NCI-H1092 (cell line): ENCODE measurements at places on chromosomes 4 and X.
A peak's percentile ranks its signal among the peaks of the same experiment; 100 is the strongest.

GRCh38 chr4:824461-825062 lies 1.4 kb downstream of the CPLX1 start:
- DNase-seq, result no peak

DNA sequence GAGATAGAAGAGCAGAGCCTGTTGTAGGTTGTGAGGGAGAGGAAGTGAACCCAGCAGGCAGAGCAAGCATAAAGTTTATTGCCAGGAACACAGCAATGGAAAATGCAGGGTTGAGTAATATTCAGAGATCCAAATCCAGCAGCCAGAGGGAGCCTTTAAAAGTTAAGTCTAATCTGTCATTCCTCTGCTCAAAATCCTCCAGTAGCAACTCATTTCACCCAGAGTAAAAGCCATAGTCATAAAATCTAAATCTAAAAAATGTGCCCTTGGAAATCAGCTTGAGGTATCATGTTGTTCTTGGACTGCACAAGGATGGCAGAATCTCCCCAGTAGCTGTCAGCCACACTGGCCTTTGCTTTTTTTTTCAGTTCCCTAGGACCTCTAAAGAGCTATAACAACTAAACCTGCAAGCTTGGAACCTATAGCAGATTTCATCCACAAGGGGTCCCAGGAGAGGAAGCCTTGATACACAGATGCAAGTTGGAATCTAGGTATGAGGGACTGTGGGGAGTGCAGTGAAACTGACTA lies 62.9 kb upstream of the FRAS1 start:
- DNase-seq, result no peak

- no peak for DNase-seq
Observed at GRCh38 chr4:74009307-74009706, 10.8 kb upstream of the CXCL5 start.

- DNase-seq, result no peak
Observed at GRCh38 chrX:79263550-79263949, 103.6 kb downstream of the ITM2A start.

- no peak for DNase-seq
Observed at GRCh38 chrX:71547339-71547738, 14.4 kb downstream of the OGT start.

- DNase-seq, result no peak
Observed at GRCh38 chr4:184376126-184376838, 98.1 kb downstream of the IRF2 start.

DNA sequence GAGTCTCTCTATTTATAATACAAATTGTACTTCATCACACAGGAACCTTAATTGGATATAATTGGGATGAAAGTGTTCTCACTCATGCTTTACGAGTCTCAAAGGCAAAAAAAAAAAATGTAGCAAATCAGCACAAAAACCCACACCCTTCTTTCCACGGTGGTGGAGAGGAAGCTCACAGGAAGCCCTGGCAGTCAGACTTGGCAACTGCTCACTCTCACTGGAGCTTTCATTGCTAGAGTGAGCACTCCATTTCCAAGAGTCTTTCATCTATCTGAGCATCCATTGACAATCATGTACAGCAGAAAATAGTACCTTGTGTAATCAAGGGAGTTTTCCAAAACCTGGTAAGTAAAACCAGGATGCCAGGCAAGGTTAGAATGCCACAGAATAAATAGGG lies 2159.4 kb upstream of the AGA start:
- DNase-seq, result no peak

GRCh38 chr4:907691-908425 lies 24.3 kb downstream of the GAK start:
- no peak for DNase-seq

- DNase-seq, result no peak
Observed at GRCh38 chr4:2685541-2685940, 70.6 kb downstream of the TNIP2 start.

DNA sequence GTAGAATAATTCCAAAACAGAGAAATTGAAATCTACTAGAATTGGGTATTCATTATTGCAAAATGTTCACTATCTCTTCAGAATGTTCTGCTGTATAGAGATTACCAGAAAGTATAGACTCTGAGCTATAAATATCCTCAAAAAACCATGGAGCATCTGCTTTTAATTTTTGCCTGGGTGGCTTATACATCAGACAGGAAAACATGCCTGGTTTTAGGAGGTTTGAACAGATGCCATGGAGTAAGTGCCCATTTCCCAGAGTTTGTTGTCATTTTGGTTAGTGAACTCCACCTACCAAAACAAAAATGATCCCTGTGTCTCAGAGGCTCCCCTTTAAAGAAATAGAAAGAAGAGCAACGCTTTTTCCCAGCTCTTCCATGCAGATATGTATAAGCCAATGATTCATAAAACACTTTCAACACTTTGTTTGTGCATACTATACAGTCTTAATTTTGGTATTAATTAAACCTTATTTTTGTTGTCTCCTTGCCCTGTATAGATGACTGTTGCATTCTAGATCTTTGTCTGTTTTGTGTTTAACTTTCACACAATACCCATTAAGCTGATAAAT lies 68.7 kb downstream of the MEPE start:
- DNase-seq, result no peak

DNA sequence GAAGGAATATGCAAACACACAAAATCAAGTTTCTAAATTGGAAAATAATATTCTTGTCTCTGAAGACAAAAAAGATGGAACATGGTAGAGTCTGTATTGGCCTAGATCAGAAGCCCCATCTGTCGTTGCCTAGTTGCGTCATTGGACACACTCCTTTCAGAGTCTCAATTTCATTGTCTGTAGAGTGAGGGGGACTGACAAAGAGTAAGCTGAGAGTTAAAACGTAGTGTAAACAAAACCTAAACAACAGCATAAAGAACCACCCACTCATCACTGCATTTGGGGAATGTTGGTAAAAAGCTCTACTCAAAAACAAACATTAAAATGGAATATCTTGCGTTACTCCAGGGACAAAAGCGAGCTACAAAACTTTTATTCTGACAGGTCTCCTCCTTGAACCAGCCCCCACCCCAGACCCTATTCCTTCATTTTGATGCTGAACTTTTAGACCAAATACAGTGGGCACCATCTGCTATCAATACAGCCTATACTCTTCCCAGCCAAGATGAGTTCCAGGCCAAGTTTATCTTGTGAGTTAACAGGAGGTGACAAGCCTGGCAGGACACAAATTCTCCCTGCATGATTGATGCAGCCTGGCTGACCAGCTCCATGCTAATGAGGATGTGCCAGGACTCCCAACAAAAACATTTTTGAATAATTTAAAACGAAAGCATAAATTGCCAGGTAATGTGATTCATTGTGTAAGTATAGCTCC lies 125.2 kb downstream of the COL25A1 start:
- DNase-seq, result no peak

- DNase-seq, result no peak
Observed at GRCh38 chr4:159149666-159150065, 46.8 kb downstream of the RAPGEF2 start.

DNA sequence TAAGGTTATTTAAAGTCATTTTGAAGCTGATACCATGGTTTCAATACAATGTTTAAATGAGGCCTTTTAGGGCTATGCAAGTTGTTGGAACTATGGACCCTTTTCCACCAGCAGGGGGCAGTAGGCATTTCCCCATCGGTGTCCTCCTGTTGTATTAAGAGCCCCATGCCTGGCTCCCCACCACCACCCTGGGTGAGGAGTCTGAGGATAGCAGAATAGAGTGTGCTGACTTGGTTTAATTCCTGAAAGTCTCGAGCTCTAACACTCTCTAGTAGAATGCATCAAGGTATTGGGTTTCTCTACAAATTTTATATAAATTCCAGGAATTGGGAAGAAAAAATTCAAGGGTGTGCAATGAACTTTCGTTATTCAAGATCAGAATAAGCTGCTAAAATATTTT lies 234.8 kb upstream of the JADE1 start:
- peak; percentile 78 for DNase-seq

DNA sequence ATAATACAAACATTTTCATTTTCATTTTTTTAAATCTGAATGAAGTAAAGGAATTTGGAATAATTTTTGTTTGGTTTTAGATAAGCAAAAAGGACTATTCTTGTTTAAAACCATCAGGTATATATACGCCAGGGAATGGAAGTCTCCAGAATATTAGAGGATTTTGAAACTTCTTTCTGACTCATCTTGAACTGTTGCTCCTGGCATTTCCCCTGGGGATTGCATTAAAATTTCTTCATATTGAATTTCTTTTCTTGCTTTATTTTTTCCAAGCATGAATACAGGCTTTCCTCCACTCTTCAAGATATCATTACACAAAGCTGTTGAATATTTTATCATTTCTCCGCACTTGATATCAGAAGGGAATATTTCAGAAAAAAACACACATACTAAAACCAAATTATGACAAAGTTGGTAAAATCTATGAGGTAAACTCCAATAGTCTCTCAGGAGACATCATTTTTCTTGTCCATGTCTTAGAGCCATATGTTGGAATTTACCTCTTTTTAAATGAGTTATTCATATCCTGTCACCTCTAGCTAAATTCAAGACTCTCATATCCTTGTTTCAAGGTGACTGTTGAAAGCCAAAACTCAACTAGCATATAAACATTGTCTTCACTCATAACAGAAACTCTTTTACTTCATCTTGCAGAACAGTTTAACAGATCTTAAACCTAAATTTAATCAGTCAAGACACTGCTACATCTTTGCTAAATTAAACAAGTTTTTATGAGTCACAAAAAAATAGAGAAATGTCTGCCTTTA lies 20.7 kb upstream of the CSN1S1 start:
- no peak for DNase-seq

DNA sequence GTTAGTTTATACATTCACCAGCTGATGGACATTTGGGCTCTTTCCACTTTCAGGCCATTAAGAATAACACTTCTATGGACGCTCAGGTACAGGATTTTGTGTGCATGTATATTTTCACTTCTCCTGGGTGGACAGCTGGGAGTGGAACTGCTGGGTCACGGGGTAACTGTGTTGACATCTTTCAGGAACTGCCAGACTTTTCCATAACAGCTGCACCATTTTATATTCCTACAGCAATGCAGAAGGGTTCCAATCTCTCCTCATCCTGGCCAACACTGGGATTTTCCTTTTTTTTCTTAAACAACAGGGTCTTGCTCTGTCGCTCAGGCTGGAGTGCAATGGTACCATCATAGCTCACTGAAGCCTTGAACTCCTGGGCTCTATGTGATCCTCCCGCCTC lies 11.9 kb downstream of the HAUS7 start:
- no peak for DNase-seq

DNA sequence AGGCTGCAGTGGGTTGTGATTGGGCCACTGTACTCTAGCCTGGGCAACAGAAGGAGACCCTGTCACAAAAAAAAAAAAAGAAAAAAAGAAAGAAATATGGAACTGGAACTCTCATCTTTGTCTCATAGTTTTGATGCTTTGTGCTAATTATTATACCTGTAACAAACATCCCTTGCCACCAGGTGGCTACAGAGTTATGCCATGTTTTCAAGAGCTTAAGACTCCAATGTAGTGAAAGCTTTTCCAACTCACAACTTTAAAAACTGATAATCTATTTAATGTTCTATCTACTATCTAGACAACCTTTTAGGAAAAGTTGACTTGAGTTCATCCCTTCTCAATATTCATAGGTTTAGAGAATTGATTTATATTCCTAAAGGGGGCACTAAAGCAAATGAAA lies 42.4 kb downstream of the HTR2C start:
- DNase-seq, result no peak

GRCh38 chrX:3713937-3714434 lies 537 bp upstream of the PRKX start:
- DNase-seq, result no peak

- DNase-seq, result no peak
Observed at GRCh38 chrX:45266456-45266855, 65.8 kb upstream of the DIPK2B start.

GRCh38 chrX:19875050-19875431 lies 12.4 kb downstream of the SH3KBP1 start:
- no peak for DNase-seq

DNA sequence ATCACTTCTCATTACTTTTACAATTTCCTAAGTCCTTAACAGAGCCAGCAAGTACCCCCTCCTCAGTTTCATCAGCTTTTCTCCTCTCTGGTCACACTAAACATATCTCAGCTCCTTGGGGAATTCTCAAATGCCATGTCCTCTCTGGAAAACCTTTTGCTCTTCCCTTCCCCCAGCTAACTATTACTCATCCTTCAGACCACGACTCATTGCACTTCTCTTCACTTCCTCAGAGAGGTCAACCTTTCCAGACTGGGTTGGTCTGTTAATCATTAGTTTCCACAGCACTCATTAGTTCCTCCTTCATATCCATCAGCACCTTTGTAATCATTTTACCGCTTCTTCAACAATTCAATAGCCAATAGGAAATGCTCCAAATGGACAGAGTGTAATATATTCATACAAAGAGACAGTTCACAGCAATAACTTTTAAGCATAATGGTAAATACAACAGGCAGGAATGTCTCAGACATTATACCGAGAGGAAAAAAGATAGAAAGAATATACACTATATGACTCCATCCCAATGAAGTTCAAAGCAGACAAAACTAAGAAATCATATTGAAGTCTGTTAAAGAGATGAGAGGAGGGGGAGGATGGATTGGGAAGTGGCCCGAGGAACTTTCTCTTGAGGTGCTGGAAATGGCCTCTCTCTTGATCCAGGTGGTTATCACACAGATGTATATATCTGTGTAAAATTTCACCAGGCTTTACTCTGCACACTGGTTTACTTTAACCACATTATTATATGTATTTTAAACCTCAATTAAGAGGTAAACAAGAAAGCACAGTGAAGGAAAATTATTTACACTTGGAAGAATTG lies 39.6 kb downstream of the DDX60L start:
- no peak for DNase-seq

DNA sequence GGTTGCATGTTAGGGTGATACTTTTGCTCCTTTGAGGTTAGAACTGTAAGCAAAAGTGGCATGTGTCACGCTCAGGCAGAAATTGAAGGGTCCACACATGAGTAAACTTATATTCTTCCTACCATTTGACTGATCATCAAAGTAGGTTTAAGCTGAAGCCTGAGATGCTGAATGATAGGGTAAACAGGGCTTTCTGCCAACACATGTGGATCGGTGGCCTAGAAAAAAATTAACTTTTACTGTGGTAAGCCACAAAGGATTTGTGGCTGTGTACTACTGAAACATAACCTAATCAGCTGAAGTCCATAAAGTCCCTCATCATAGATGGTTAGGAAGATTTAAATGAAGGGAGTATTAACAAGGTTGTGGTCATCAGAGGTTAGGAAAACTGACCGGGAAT lies 1070.1 kb downstream of the STPG2 start:
- no peak for DNase-seq

DNA sequence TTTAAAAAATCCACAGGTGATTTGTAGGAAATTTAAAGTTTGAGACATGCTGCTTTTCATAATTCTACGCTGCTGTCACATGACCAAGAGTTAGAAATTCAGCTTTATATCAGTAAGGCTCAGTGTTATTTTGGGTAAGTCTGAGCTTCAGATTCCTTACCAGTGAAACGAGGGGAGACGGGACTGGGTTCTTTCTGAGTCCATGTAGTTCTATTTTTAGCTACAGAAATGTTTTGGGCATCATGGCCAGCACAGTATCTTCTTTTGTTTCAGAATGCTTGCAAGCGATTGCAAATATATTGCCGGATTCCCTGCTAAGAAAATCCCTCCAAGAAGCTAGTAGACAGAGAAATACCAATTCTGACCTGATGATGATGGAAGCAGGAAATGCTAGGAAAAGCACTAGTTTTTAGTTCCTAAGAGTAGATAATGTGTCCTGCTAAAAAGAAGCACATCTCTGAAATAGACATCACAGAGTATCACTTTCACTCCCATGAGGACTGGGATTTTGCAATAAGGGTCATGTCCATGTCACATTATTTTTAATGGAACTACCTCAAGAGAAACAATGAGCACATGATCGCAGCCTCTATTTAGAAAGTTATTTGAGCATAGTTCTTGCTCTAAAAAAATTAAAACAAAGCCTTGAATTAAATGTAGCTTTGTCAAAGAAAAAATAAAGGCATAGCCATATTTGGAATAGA lies 10.9 kb downstream of the ATP1B4 start:
- no peak for DNase-seq
